Activated CD8-positive, alpha-beta memory T cell treated with anti-CD3 and anti-CD28 coated beads for 4 hours (primary cell): ENCODE measurements at places on chromosomes 11 and 22.

GRCh38 chr11:29343465-29344333, 673.1 kb downstream of the KCNA4 start:
- DNase-seq, result no peak

DNA sequence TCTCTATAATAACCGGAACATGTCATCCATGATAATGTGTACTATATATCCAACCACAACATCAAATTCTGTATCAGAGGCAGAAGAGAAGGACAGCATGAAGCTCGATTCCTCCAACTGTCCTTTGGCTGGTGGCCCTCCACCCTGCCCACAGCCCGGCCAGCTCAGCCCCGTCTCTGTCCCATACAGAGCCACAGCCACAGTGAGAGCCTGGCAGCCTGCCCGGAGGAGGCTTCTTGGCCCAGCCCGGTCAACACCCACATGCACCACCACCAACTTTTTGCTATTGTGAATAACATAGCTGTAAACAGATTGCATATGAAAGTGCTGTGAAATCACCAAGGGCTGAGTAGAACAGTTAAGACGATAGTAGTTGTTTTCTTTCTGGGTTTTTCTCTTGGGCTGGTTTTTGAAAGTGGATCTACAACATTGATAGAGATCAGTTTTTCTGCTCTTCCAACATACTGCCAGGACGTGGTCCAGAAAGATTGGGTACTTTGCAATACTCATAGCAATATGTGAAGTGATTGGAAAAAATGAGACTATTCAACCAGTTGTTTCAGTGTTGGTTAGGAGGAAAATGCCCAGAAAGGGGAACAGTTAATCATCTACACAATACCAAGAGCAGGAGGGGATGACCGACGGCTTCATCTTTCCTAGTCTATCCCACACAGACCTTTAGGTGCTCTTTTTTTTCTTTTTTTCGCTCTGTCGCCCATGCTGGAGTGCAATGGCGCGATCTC, 6.9 kb upstream of the TUBA8 start:
- no peak for DNase-seq

GRCh38 chr22:28594797-28595462, 84.7 kb downstream of the TTC28 start:
- no peak for DNase-seq

- DNase-seq, result no peak
Observed at GRCh38 chr11:46200537-46201281, 76.8 kb upstream of the CREB3L1 start.

- no peak for DNase-seq
Observed at GRCh38 chr11:62507125-62507422, 39.5 kb downstream of the AHNAK start.

DNA sequence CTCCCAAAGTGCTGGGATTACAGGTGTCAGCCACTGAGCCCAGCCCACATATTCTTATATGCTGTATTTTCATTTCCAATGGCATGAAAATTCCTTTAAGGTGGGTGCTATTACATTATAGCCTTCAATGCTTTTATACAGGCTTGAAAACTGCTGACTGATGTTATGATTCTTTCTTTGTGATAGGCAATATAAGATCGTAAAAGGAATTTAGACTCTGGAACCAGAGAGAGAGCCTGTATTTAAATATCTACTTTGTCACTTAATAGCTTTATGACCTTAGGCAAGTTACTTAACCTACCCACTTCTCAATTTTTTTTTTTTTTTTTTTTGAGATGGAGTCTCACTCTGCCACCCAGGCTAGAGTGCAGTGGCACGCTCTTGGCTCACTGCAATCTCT, 26.2 kb downstream of the AGBL2 start:
- DNase-seq, result no peak

- no peak for DNase-seq
Observed at GRCh38 chr22:44728761-44729324, 23.5 kb upstream of the ARHGAP8 start.

DNA sequence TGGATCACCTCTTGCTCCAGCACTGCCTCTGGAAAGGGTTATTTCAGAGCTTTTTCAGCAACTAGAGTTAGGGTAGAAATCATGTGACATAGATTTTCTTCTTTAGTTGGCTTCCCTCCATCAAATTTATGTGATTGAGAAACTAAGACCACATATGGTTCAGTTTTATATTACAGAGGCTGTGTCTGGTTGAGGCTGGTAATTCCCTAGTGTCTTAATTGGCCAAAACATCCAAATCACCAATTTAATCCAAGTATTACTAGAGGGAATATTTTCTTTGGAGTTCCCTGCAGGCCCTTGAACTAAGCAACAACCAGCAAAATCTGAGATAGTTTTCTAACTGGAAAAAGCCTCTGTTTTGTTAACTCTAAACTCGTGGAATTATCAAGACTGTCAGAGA, 136.3 kb downstream of the ARHGAP42 start:
- DNase-seq, result no peak

DNA sequence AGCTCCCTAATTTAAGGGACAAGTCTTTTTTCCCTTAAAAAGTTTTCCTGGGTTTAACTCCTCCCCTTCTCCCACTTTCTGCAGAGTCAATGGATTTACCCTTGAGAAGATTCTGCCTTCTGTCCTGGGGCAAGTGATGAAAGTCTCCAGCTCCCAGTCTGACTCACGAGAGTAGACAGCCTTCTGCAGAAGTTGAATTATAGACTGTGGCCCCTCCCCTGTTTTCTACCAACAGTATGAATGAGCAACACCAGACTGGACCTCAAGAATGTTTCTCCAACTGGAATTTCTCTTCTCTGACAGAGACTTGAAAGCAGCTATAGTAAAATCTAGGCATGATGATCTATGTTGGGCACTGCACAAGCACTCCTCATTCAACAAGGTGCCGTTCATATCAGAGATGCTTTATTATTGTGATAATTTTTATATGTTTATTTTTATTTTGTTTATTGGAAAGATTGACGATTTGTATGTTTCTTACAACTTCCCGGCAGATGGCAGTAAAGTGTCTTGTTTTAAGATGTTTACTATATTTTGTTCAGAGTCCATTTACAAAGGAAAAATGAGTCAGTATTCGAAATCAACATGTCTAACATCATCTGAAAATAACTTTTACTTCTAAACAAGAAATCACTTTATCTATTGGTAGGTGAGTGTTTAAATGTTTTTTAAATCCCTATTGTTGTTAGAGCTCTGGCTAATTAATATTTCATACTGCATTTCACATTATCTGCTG, 56.6 kb downstream of the LMO2 start:
- DNase-seq, result no peak

DNA sequence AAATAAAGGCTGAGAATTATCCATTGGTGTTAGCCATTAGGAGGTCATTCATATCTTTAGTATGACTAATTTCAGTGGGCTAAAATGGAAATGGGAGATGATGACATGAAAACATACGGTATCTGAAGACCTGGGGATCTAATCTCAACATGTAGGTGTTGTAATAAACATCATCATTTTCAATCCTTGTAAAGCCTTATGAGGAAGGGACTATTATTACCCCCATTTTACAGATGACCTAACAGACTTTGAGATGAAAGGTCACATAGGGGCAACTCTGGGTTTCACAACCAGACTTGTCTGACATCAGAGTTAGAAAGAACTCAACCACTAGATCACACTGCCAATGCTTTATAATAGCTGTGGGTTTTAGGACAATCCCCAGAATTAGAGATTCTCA, 34.8 kb upstream of the TMEM135 start:
- no peak for DNase-seq

- DNase-seq, result no peak
Observed at GRCh38 chr11:92826136-92826535, 143.3 kb upstream of the MTNR1B start.

- DNase-seq, result no peak
Observed at GRCh38 chr11:115170133-115170815, 333.9 kb downstream of the CADM1 start.

GRCh38 chr11:72970557-72971118, 156.4 kb downstream of the ATG16L2 start:
- no peak for DNase-seq
